GM12892 (cell line): ENCODE measurements at places on chromosomes 3 and 15.

GRCh38 chr3:85355572-85355971 is 396.8 kb downstream of the CADM2 start:
- no peak for DNase-seq

GRCh38 chr3:123633530-123633929 is 48.7 kb upstream of the HACD2 start:
- no peak for DNase-seq

DNA sequence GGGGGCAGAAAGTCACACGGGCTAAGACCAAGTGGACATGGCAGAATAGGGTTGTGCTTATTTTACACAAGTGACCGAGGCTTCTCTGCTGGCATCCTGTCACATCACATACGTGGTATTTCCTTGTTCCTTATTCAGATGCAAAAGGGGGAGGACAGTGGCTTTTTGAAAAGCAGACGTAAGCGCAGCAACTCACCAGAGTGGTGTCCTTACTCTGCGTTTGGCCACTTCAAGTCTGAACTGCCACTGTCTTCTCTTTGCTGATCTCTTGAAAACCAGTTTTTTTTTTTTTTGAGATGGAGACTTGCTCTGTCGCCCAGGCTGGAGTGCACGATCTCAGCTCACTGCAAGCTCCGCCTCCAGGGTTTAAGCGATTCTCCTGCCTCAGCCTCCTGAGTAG is 113.2 kb downstream of the SOX2 start:
- DNase-seq = no peak

GRCh38 chr15:73684581-73685455 is 635 bp downstream of the CD276 start:
- no peak for DNase-seq

- DNase-seq = no peak
These were observed 51.5 kb downstream of the C3orf20 start for GRCh38 chr3:14726441-14726780.

- no peak for DNase-seq
These were observed 43.2 kb downstream of the RARB start for GRCh38 chr3:25471081-25471768.

DNA sequence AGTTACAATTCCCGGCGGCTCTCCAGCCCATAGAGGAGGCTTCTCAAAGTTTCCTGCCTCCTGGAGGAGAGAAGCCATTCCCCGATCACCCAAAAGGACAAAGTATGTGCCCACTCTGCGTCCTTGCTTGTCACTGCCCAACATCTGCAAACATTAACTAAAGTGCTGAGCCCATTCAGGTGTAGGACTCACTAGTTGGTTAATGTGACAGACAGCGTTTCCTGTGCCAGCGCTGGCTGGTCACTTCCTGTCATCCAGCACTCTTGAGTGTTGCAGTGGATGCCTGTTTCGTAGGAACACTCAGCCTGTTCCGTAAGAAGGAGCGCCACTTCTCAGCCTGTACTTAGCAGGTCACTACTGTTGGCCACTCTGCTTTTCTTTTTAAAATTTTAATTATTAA is 100.3 kb downstream of the APBA2 start:
- no peak for DNase-seq

DNA sequence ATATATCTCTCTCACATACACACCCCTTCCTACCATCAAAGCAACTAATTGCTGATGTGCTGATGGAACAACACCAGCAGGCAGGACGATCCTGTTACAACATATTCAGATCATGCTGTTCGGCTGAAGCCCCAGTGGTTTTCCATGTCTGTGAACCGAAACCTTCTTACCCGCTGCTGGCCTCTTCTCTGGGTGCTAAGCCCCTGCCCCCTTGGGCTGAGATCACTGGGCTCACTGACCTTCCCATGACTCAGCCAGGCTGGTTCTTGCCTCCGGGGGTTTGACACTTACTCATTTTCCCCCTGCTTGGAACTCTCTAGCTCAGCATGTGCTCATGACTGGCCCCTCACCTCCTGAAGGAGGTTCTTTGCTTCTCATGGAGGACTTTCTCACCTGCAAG is 122.0 kb upstream of the RGMA start:
- no peak for DNase-seq

GRCh38 chr3:133607816-133608215 is 34.3 kb downstream of the CDV3 start:
- no peak for DNase-seq

- DNase-seq = no peak
These were observed 74.3 kb downstream of the FBLN2 start for GRCh38 chr3:13623101-13623654.

DNA sequence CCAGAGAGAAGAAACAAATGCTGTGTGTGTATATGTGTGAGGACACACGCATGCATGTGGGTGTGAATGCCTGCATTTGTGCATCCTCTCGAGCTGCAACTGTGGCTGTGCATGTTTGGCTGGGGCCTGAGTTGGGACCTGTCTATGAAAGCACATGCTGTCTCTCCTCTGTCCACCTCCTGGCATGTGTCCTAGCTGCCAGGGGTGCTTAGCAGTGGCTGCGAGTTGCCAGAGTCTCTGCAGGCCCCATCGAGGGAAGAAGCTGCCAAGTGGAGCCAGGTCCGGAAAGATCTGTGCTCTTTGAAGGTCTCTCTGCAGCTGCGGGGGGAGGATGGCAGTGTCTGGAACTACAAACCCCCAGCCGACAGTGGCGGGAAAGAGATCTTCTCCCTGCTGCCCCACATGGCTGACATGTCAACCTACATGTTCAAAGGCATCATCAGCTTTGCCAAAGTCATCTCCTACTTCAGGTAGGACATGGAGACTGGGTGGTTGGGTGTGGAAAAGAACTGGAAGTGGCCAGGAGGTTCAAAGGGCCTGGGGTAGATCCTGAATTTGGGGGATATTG is 30.7 kb downstream of the NR1I2 start:
- no peak for DNase-seq

GRCh38 chr3:171061749-171062148 is 35.2 kb upstream of the SLC2A2 start:
- DNase-seq = no peak

DNA sequence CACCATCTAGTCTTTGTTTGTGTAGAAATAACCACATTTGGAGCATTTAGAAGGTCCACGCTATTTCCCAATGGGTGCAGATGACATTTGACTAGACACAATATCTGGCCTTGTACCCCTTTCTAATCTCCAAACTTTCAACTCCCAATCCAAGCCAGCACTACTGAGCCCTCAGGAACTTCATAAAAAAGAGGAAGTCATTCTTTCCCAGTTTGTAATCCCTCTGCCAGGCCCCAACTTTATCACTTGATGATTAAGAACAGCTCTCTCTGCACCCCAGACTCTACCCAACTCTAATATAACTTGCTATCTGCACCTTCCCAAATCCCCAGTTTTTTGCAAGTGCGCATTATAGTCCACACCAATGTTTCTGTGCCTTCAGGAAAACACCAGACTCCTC is 170.2 kb downstream of the KCNMB2 start:
- DNase-seq = no peak

- no peak for DNase-seq
These were observed 101.6 kb upstream of the RAD18 start for GRCh38 chr3:9064850-9065249.

DNA sequence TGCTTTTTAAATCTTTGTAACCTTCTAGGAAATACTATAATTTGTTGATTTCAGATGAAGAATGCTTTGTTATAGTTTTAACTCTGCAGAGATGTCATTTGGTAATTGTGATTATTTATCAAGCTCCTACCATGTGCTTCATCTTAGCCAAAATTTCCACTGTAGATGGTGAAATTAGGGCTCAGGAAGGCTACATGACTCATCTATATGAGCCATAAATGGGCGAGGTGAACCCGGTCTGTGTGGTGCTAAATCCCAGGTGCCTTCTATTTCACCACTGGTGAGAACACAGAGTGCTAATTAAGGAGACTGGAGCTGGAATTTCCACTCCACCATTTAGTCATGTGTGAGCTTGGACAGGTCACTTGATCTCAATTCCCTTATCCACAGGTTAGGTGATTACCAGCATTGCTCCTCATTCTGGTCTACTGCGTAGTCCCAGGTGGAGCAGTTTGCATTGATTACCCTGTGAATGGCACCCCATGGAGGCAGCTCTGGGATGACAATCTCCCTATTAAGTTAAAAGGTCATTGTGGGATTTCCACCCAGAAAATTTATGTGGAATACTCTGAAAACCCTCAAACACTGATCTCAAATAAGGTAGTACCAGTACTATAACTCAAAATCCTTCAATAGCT is 2.8 kb upstream of the CCR3 start:
- DNase-seq = no peak

- no peak for DNase-seq
These were observed 44.4 kb upstream of the B3GALNT1 start for GRCh38 chr3:161149529-161149928.

GRCh38 chr3:32577581-32578556 is 7.2 kb upstream of the DYNC1LI1 start:
- DNase-seq = peak; percentile 34

DNA sequence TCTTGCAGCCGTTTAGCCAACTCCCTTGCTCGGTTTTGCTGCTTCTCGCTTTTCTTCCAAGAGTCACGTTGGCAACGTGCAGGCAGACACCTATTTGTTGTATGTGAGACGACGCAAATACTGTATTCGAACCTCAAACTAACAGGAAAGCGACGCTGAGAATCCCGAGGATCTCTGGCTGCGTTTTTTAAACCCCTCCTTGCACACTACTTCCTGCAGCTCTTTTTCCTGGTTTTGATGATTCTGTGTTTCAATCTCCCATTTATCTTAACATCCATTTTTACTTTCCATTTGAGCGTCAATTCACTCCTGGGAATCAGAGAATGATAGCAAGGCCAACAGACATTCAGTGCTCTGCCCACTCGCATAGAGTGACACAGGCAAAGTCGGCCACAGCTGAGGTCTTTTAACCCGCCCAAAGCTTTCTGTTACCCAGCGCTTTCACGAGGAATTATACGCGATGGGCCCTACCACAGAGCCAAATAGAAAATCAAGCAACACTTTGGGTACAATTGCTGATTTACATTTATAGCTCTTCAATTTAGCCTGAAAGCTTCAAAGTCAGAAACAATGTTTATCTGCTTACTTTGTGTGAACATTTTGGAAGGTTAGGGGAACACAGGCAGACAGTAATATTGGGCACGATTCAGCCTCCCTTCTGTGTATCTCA is 1.6 kb upstream of the ANXA2 start:
- DNase-seq = no peak

GRCh38 chr3:62622553-62623174 is 249.3 kb upstream of the FEZF2 start:
- no peak for DNase-seq

DNA sequence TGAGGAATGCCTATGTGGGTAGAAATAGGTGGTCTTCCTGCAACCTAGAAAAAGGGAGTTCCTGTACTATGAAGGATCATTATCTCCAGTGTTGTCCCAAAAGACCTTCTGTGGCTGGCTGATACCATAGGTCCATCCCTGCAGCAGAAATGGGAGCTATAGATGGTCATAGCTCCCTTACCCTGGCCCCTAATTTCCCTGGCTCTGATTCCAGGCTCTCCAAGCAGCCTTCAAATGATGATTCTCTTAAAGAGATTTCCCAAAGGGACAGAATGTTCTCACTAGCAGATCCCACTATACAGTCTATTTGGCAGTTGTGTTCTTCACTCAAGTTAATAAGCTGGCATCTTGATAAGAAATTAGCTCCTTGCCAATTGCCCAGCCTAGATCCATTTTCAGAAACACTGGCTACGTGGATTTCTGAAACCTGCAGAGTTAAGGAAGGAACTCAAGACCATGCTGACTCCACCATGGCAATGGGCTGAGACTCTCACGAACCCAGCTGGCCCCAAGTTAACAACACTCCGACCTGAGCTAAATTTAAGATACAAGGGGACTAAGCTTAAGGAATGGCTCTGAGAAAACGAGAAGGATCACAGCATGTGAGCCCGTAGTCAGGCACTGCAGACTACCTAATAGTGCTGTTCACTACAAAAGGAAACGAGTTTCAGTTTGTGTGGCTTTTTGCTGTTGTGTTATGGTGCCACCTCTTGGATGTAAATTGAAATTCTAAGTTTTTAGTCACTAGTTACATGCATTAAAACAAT is 11.4 kb downstream of the C15orf40 start:
- peak; percentile 27 for DNase-seq

DNA sequence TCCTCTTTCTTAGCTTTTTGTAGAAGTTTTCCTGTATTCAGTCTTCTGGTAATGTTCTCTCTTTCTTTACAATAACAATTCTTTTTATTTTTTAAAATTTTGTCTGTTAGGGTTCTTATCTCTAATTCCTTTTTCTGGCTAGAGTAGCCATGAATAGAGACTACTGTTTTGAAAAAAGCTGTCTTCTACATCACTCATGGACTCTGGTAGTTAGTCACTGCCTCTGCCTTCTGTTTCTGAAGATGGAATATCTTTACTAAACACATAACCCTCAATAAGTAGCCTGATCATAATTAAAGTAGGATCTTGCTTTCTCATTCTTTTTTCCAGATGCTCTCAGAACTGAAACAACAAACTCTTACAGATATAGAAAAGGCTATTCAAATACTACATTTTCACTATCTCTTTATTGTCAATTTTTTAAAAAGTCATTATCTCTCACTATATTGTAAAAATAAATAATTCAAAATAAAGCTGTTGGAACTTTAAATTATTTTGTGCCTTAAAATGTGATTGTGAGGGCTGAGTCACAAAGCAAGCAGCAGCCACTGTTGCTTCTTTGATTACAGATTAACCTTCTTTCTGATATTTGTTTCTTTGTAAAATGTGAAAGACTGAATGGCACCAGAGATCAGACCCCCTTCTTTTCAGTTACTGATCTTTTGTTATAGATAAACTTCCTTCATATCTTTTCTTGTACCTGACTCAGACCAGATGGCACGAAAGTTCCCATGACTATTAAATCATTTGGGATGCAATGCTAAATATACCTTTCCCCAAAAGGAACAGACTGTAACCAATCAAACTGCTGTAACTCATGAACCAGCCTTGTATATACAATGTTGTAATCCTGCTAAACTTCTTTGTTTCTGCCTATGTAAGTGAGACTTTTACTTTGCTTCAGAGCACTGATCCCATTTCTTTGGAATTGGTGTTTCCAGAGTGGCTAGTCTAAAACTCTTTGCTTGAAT is 1159.5 kb downstream of the IGSF11 start:
- DNase-seq = no peak

GRCh38 chr3:9194509-9195184 is 54.8 kb downstream of the SRGAP3 start:
- DNase-seq = no peak
